GM12891 (cell line): ENCODE measurements at places on chromosomes 4 and X.

GRCh38 chr4:18463987-18464559 lies 442.5 kb upstream of the LCORL start:
- no peak for DNase-seq

DNA sequence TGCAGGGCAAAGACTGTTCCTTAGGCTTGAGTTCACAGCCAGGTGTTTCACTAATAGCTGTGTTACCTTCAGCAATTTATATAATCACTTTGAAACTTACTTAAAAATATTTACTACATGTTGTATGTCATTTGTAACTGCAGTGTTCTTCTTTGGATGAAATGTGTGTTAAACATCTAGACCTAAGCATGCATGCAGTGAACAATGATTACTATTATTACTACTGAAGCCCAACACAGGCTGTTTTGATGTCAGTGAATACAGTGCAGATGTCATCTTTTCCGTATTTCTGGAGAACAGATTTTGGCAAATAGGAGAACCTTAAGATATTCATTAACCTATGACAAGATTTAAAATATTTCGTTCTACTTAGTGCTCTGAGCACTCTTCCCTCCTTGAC lies 101.8 kb upstream of the ANK2 start:
- no peak for DNase-seq

DNA sequence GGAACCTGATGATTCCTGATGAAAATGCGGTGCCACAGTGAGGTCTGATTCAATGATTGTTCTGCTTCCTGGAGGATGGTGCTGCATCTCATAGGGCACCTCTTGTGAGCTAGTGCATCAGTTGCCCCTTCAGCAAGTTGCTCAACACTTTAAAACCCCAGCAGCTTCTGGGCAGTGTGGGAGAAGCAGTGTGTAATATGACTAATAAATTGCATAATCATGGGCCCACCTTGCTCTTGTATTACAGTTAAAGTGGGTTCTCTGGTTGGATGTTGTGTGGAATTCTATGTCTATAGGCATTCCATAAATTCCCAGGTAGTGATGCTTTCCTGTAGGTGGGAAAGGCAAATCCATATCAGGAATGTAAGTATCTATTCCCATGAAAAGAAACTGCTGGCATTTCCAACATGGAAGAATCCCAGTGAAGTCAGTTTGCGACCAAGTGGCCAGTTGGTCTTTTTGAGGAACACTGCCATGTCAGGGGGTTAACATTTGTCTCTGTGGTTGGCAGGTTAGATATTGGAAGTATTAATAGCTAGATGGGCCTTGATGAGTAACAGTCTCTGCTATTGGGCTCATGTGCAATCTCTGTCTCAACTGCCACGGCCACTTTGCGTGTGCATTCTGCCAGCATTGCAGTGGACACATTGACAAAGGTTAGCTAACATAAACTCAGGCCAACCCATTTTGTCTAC lies 121.1 kb upstream of the OTUD4 start:
- no peak for DNase-seq

- no peak for DNase-seq
Measured at GRCh38 chrX:72043636-72044035, 88.1 kb downstream of the RTL5 start.

DNA sequence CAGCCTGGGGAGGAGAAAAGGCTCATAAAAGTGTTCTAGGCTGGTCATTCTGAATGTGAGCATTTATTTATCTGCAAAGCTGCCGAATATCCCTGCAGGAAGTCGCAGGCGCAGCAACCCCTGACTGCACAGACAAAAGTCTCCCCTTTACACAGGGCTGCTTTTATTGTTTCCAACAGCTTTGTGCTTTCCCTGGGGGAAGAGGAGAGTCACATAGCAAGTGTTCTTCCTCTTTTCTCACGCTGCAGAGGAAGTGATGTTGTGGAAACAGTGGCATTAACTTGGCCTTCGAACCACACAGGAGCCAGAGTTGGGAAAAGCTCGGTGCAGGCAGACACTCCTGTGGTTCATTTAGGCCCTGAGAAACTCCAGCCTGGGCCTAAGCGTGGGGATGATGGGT lies 81.5 kb upstream of the BCOR start:
- no peak for DNase-seq

- DNase-seq = no peak
Measured at GRCh38 chrX:154074199-154074598, 23.3 kb downstream of the MECP2 start.

DNA sequence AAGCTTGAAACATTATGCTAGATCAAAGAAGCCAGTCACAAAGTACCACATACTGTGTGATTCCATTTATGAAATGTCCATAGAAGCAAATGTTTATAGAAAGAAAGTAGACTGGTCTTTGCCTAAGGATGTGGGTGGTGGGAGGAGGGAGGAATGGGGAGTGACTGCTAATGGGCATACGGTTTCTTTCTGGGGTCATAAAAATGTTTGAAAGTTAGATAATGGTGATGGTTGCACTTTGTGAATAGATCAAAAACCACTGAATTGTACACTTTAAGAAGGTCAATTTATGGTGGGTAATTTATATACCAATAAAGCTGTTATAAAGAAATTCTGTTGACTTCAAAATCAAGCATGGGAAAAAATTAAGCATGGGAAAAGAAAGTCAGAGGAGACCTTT lies 56.6 kb downstream of the FAM13A start:
- DNase-seq = no peak

- no peak for DNase-seq
Measured at GRCh38 chr4:139786494-139787354, 121.1 kb downstream of the MGST2 start.

DNA sequence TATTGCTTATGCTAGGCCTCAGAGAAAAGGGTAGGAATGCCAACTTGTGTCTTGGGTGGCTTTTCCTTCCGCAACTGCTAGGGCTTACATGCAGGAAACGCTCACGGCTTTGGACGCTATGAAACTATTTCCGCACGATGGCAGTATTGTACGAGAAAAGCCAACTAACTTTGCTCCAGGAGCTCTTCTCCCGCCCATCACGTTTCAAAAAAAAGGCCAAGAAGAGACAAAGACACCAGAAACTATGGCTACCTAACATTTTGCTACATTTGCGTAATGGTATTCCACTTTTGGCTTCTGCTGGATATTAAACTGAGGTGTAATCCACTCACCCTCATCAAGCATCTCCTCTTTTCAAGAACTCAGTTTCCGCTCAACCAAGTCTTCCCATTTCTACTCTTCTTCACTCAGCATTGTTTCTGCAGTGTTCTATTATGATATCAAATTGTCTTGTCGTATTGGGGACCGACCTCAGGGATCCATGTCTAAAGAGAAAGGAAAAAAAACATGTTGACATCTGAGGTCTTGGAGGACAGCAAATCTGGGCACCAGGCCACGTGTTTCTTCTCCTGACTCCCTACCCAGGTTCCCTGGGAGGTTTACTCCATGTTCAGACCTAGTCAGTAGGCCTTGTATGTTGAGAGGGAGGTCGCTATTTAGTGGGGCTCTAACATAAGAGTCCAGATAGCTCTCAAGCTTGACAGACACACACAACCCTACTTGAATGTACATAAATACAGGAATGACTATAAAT lies 239.4 kb upstream of the STK26 start:
- DNase-seq = no peak

GRCh38 chr4:86452422-86452891 lies 92.6 kb upstream of the MAPK10 start:
- no peak for DNase-seq

DNA sequence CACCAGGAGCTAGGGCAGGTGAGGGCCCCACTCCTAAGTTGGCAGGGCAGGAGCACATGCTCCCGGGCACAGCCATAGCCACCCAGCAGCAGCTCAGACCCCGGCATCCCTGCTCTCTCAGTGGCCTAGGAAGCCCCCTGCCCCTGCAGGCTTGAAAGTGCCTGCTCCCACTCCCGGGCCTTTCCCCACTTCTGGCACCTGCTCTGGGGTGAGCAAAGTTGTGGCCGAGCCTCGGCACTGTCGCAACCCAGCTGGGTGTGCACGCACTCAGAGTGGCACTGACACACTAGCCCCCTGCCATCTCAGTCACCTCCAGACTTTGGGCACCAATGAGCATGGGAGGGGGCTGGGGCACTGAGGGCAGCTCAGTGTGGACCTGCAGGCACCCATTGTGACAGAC lies 60.8 kb upstream of the CDKN2AIP start:
- no peak for DNase-seq

- DNase-seq = no peak
Measured at GRCh38 chr4:182238355-182238931, 4.8 kb upstream of the TENM3 start.

DNA sequence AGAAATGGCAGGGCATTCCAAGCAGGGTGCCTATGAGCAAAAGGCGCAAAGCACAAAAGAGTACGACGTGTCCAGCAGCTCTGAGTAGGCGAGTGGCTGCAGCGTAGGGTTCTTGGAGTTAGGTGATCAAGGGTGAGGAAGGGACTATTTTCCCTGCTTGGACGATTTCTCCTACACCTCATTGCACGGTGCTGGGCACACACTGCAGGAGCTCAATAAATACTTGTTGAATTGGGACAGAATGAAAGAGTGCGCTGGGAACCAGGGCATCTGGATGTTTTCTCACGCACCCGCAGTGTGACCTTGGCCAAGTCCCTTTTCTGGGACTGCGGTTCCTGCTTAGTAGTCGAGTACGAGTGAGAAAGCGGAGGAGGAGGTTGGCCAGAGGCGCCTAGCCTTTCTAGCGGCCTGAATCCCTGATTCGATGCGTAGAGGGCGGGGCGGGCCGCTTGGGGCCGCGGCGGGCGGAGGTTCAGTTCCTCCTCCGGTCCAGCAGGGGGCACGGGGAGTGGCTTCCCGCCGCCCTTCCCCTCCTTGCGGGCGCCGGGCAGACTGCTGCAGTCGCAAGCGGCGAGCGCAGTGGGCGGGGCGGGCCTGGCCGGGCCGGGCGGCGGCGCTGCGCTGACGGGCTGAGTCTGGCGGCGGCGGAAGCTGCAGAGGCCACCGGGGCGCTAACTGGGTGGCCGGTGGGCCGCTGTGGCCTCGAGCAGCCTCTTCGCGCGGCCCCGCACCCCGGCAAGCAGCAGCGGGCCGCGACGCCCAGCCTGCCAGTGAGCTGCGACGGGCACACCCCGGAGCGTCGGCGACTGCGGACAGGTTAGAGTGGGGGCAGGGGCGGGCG lies at the start of gene FAM199X:
Gene FAM199X, plus strand, starts transcription at position 560 of the 841 bp plus-strand sequence. CDS start 333 bp downstream, outside the sequence.
- peak; percentile 71 for DNase-seq
